ENCODE measurements at places on chromosomes 2 and 18. TPM values are rescaled to one million over a fixed set of nuclear protein-coding genes. Genes with fewer than 3 reads are reported as not detected.

- DNase-seq = no peak
- H3K4me1 ChIP-seq = no peaks in the 10 kb centered on the region
- no peaks in the 10 kb centered on the region for H3K36me3 ChIP-seq
- no peak overlapping the region for H3K4me3 ChIP-seq
Measured at GRCh38 chr2:47645246-47645645, 137.7 kb upstream of the MSH6 start.

Gene CCDC74A
- 6.5 TPM for total RNA-seq

DNA sequence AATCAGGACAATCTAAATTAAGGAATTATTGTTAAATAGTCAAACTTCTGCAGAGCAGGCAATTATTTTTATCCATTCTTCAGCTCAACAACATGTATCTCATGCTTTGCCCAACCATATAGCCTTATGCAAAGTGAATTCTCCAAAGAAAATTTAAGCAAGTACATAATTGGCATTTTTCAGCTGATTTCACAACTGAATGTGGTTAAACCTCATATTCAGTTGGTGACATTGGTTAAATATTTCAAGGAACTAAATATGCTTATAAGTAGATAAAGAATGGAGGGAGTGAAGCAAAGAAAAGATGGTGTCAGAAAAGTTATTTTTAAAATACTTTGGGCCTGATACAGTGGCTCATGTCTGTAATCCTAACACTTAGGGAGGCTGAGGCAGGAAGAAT, 816.2 kb downstream of the NRXN1 start:
- no peaks in the 10 kb centered on the region for H3K27me3 ChIP-seq
- H3K4me3 ChIP-seq = no peak overlapping the region
- H3K4me1 ChIP-seq = no peaks in the 10 kb centered on the region
- DNase-seq = peak; percentile 8
- no peaks in the 10 kb centered on the region for H3K36me3 ChIP-seq

- H3K4me3 ChIP-seq = no peak overlapping the region
- H3K27me3 ChIP-seq = no peaks in the 10 kb centered on the region
- no peaks in the 10 kb centered on the region for H3K36me3 ChIP-seq
- H3K27ac ChIP-seq = peak overlapping the region; percentile 28
Measured at GRCh38 chr2:186456941-186457340, 29.1 kb upstream of the ZC3H15 start.

- no peaks in the 10 kb centered on the region for H3K4me1 ChIP-seq
- H3K36me3 ChIP-seq = no peaks in the 10 kb centered on the region
- H3K27me3 ChIP-seq = peaks cover 34% of the 10 kb centered on the region
- H3K27ac ChIP-seq = no peak overlapping the region
- H3K4me3 ChIP-seq = no peak overlapping the region
- no peak for DNase-seq
Measured at GRCh38 chr2:70646420-70646818, 92.8 kb upstream of the TGFA start.

Gene AQP12B
- total RNA-seq = not detected

DNA sequence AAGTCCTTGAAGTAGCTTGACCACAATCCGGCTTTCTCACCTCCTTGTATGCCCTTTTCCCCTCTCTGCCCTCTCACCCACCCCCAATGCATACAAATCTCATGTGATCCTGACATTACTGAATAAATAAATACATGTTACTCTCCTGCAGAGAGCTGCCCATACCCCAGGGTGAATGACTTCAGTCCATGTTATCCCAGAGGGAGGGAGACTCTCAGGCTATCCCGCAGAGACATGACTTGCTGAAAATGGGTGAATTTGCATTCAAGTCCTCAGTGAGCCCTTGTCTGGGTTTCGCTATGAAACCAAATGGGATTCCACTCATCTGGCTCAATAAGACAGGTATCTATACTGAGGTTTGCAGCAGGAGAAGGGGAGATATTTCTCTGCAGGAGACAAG, 168.5 kb downstream of the FHOD3 start:
- H3K27ac ChIP-seq = no peak overlapping the region
- no peak for DNase-seq
- no peaks in the 10 kb centered on the region for H3K27me3 ChIP-seq

DNA sequence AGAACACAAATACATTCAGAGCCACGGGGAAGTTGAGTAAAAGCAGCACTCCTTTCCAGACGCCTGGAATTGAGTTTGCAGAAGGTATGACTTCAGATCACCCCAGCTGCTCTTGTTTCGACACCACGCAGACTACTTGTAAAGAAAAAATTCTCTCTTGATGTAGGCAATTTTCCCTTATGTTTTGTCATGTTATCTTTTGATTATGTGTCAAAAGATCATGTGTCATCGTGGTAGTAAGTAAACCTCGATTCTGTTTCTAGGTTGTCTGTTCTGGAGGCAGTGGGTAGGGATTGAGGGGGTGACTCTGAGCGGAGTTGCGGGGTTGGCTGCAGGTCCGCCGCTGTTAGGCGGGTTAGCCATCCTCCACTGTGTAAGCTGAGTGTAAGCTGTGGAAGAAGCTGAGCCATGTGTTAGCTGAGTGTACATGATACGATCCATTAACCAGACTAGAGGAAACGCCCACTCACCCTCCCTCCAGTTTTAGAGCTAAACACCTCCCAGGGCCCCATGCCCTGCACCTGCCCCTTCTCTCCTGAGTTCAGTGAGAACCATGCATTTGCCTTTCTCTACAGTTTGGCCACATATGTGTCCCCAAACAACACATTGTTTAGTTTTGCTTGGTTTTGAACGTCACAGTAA, 181.8 kb downstream of the SNTG2 start:
- no peak overlapping the region for H3K4me3 ChIP-seq
- H3K27me3 ChIP-seq = no peaks in the 10 kb centered on the region
- H3K27ac ChIP-seq = no peak overlapping the region
- no peaks in the 10 kb centered on the region for H3K36me3 ChIP-seq

Gene NLRC4
- total RNA-seq = not detected

- no peak overlapping the region for H3K27ac ChIP-seq
- no peak for DNase-seq
- no peaks in the 10 kb centered on the region for H3K4me1 ChIP-seq
- H3K36me3 ChIP-seq = no peaks in the 10 kb centered on the region
- no peak overlapping the region for H3K4me3 ChIP-seq
- H3K27me3 ChIP-seq = no peaks in the 10 kb centered on the region
Measured at GRCh38 chr18:50397023-50397422, 22.2 kb downstream of the SKA1 start.

GRCh38 chr2:219736209-219736608, 108.8 kb downstream of the SLC4A3 start:
- DNase-seq = peak; percentile 73
- H3K4me3 ChIP-seq = no peak overlapping the region
- H3K36me3 ChIP-seq = no peaks in the 10 kb centered on the region
- H3K4me1 ChIP-seq = no peaks in the 10 kb centered on the region
- no peak overlapping the region for H3K27ac ChIP-seq

- H3K4me1 ChIP-seq = no peaks in the 10 kb centered on the region
- H3K4me3 ChIP-seq = no peak overlapping the region
- no peak for DNase-seq
- no peaks in the 10 kb centered on the region for H3K36me3 ChIP-seq
- no peaks in the 10 kb centered on the region for H3K27me3 ChIP-seq
- H3K27ac ChIP-seq = no peak overlapping the region
Measured at GRCh38 chr2:65033178-65033577, 23.0 kb upstream of the CEP68 start.

DNA sequence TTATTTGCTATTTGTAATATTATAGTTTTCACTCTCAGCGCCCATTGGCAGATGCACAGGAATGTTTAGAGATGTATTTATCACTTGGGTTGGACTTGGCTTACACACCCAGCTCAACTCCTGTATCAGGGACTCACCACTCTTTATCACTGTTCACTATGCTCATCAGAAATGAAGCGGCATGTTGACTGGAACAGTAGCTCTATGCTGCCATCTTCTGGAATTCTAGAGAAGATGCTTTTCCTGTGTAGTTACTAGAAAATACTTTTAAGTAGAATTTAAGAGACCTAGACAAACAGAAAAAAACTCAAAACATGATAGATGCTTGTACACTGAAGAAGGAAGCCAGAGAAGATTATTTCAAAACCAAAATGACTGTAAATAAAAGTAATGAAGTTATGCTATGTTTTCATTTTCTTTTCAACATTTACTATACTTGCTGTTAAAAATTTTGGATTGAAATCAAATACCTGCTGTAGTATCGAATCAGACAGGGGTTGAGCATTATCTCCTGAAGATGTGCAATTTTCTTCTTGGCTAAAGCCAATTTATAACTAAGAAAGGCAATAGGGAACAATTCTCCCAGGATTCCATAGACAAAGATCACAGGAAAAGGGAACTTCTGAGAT, 47.4 kb upstream of the NXPH2 start:
- no peak overlapping the region for H3K4me3 ChIP-seq
- no peaks in the 10 kb centered on the region for H3K4me1 ChIP-seq
- no peaks in the 10 kb centered on the region for H3K36me3 ChIP-seq
- DNase-seq = peak; percentile 61

GRCh38 chr2:85447222-85447585, 28.7 kb downstream of the SH2D6 start:
- DNase-seq = no peak
- H3K4me3 ChIP-seq = no peak overlapping the region
- no peaks in the 10 kb centered on the region for H3K27me3 ChIP-seq
- no peaks in the 10 kb centered on the region for H3K4me1 ChIP-seq
- H3K27ac ChIP-seq = no peak overlapping the region
- H3K36me3 ChIP-seq = no peaks in the 10 kb centered on the region

DNA sequence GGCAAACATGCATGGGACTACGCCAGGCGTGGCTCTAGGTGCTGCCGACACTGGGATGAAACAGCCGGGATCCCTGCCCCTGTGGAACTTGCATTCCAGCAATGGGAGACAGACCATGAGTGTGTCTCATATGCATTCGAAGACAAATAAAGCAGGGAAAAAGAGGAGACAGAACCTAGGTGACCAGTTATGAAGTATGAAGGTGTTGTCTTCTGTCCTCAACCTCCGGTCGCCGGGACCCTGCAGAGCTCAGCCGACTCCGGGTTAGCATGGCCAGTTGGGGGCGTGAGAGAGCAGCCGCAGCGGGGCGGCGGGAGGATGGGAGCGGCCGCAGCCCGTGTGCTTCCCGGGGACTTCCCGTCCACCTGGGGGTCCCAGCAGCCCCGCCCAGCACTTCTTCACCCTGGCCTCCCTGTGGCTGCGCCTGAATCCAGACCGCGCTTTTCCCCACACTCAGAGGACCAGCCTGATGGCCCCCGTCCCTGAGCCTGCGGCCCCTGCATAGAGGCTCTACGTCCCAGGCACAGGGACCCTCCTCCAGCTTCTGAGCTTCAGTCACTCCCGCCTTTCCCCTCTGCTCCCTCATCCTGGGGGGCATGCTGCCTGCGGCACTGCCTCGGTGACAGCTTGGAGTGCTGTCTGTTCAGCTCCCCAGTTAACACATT, 11.4 kb downstream of the ID2 start:
- no peaks in the 10 kb centered on the region for H3K27me3 ChIP-seq
- DNase-seq = no peak
- H3K27ac ChIP-seq = no peak overlapping the region
- no peaks in the 10 kb centered on the region for H3K4me1 ChIP-seq
- H3K4me3 ChIP-seq = no peak overlapping the region

- H3K4me1 ChIP-seq = peaks cover 9% of the 10 kb centered on the region
- no peaks in the 10 kb centered on the region for H3K27me3 ChIP-seq
- H3K36me3 ChIP-seq = no peaks in the 10 kb centered on the region
- H3K27ac ChIP-seq = no peak overlapping the region
- DNase-seq = no peak
Measured at GRCh38 chr2:10190737-10191532, 68.4 kb downstream of the RRM2 start.

GRCh38 chr2:110865188-110865587, 132.8 kb downstream of the ACOXL start:
- H3K4me3 ChIP-seq = no peak overlapping the region
- no peak overlapping the region for H3K27ac ChIP-seq
- DNase-seq = no peak
- no peaks in the 10 kb centered on the region for H3K36me3 ChIP-seq
- peaks cover 11% of the 10 kb centered on the region for H3K4me1 ChIP-seq

DNA sequence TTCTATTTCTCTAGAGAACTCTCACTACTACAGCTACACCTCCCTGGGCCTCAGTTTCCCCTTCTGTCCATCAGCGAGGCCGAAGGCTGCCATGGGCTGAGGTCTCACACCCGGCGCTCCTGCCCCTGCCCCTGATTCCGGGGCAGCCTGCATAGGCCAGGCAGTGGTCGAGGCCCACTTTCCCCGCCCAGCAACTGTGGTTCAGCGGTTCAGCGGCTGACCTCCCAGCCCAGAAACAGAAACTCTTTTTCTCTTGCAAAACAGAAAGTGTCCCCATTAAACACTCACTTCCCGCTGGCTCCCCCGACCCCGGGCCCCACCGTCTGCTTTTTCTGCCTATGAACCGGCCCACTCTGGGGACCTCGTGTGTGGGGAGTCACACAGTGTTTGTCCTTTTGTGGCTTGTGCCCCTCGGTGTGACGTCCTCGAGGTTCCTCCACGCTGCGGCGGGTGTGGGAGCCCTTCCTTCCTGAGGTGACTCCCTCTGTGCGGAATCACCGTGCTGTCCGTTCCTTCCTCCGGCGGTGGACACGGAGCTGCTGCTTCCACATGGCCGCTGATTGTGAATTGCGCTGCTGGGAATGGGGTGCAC, 16.0 kb downstream of the PDCD1 start:
- no peaks in the 10 kb centered on the region for H3K36me3 ChIP-seq
- no peak overlapping the region for H3K4me3 ChIP-seq
- no peak overlapping the region for H3K27ac ChIP-seq
- no peak for DNase-seq
- H3K4me1 ChIP-seq = no peaks in the 10 kb centered on the region

Gene SULT1C4
- total RNA-seq = 1.8 TPM

DNA sequence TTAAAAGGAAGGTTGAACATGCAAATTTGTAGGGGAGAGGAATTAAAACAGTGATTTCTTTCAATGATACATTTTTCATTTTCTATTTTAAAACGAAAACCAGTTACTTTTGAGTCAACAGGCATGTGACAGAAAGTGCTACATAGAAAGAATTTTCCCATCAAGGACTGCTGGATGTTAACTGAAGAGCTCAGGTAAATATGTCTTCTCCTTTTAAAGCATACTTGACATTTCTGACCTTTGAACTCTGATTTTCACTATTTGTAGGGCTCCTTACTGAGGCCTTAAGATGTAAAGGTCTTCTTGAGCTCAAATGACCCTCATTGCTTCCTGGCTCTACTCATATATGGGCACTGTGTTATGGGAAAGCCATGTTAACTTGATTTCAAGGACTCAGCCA, 32.4 kb downstream of the FIGN start:
- H3K36me3 ChIP-seq = no peaks in the 10 kb centered on the region
- DNase-seq = no peak
- no peaks in the 10 kb centered on the region for H3K4me1 ChIP-seq
- no peak overlapping the region for H3K4me3 ChIP-seq
- no peak overlapping the region for H3K27ac ChIP-seq
- no peaks in the 10 kb centered on the region for H3K27me3 ChIP-seq

DNA sequence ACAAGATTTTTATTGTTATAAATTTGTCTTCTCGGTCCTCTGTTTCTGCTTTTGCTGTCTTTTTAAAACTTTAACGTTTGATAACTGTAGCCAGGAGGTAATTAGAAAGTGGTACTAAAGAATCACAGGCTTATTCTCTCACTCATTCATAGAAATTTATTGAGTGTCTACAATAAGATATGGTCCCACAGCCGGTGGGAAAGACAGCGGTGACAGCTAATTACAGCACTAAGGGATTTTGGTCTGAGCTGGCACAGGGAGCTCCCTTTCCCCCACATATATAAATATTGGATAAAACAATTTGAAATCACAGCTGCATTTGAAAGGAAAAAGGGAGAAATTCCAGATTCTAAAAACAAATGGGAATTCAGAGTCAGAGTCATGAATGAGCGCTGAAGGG, 93.1 kb upstream of the CAPN13 start:
- H3K27me3 ChIP-seq = no peaks in the 10 kb centered on the region
- no peaks in the 10 kb centered on the region for H3K36me3 ChIP-seq
- no peak for DNase-seq
- no peaks in the 10 kb centered on the region for H3K4me1 ChIP-seq
- H3K27ac ChIP-seq = no peak overlapping the region
- no peak overlapping the region for H3K4me3 ChIP-seq

Measured in astrocyte (in vitro differentiated cells and primary cell).